ENCODE measurements at places on chromosomes 5 and 9.

GRCh38 chr5:180241600-180241999 lies 32.6 kb upstream of the RASGEF1C start:
- no peak overlapping the region for H3K27ac ChIP-seq
- no peak for DNase-seq
- peaks cover 7% of the 10 kb centered on the region for H3K36me3 ChIP-seq
- H3K27me3 ChIP-seq: no peaks in the 10 kb centered on the region

GRCh38 chr5:53826504-53826903 lies 266.1 kb downstream of the NDUFS4 start:
- H3K36me3 ChIP-seq: no peaks in the 10 kb centered on the region
- H3K27me3 ChIP-seq: no peaks in the 10 kb centered on the region
- no peaks in the 10 kb centered on the region for H3K4me1 ChIP-seq

GRCh38 chr9:132268725-132269352 lies 85.9 kb downstream of the SETX start:
- H3K36me3 ChIP-seq: peaks cover 7% of the 10 kb centered on the region
- H3K27ac ChIP-seq: no peak overlapping the region
- peak; percentile 64 for DNase-seq
- H3K4me3 ChIP-seq: no peak overlapping the region
- no peaks in the 10 kb centered on the region for H3K27me3 ChIP-seq

- peaks cover 2% of the 10 kb centered on the region for H3K36me3 ChIP-seq
- H3K27me3 ChIP-seq: no peaks in the 10 kb centered on the region
- H3K4me3 ChIP-seq: no peak overlapping the region
Observed at GRCh38 chr5:140555747-140556312, 1.4 kb downstream of the SRA1 start.

- no peak overlapping the region for H3K27ac ChIP-seq
- no peaks in the 10 kb centered on the region for H3K27me3 ChIP-seq
- H3K36me3 ChIP-seq: no peaks in the 10 kb centered on the region
- H3K4me1 ChIP-seq: no peaks in the 10 kb centered on the region
- no peak overlapping the region for H3K4me3 ChIP-seq
Observed at GRCh38 chr5:154157483-154158378, 32.8 kb upstream of the GALNT10 start.

DNA sequence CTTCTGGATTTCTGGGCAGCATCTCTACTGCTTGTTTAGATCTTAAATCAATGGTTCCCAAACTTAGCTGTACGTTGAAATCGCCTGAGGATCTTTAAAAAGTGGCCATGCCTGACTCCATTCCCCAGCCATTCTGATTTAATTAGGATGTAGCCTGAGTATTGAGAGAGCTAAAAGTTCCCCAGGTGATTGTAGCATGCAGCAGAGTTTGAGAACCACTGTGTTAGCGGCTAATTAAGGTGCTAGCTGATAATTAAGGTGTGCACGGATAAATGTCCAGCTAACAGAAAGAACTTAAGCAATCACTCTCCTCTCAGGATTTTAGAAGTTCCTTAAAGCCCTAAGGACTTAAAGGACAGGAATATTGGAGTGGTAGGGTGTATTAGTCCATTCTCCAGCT lies 89.1 kb downstream of the NMUR2 start:
- H3K36me3 ChIP-seq: no peaks in the 10 kb centered on the region
- no peak for DNase-seq
- no peak overlapping the region for H3K4me3 ChIP-seq
- H3K27ac ChIP-seq: no peak overlapping the region
- no peaks in the 10 kb centered on the region for H3K4me1 ChIP-seq

GRCh38 chr9:129482521-129483414 lies 138.1 kb downstream of the C9orf50 start:
- H3K27ac ChIP-seq: no peak overlapping the region
- no peak for DNase-seq
- peaks cover 5% of the 10 kb centered on the region for H3K4me1 ChIP-seq
- H3K36me3 ChIP-seq: no peaks in the 10 kb centered on the region

GRCh38 chr9:16728137-16728508 lies 142.3 kb downstream of the BNC2 start:
- no peak overlapping the region for H3K27ac ChIP-seq
- H3K27me3 ChIP-seq: no peaks in the 10 kb centered on the region
- H3K4me1 ChIP-seq: peaks cover 4% of the 10 kb centered on the region
- no peak for DNase-seq
- no peaks in the 10 kb centered on the region for H3K36me3 ChIP-seq
- no peak overlapping the region for H3K4me3 ChIP-seq

- DNase-seq: no peak
- no peak overlapping the region for H3K4me3 ChIP-seq
- no peaks in the 10 kb centered on the region for H3K4me1 ChIP-seq
Observed at GRCh38 chr9:18350036-18350435, 123.9 kb upstream of the ADAMTSL1 start.

- no peaks in the 10 kb centered on the region for H3K36me3 ChIP-seq
- H3K27ac ChIP-seq: no peak overlapping the region
- peaks cover 3% of the 10 kb centered on the region for H3K27me3 ChIP-seq
- H3K4me1 ChIP-seq: peaks cover 10% of the 10 kb centered on the region
- no peak overlapping the region for H3K4me3 ChIP-seq
- no peak for DNase-seq
Observed at GRCh38 chr5:134099288-134099872, 15.1 kb upstream of the TCF7 start.

DNA sequence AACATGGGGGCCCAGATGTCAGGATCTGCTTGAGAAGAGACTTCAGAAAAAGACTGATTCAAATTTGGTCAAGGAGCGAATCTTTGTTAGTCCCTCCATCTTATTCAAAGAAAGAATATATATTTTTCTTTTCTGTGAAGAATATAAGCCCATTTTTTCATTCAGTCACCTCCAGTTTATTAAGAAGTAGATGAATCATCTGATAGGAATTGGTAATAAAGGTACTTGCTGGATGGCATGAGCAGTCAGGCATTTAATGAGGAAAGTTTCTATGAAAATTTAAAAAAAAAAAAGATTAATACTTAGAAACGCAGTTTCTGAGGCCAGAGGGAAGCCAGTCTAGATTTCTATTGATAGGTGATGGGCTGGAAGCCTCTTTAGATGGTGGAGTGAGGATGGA lies 373.1 kb upstream of the SMC2 start:
- H3K4me1 ChIP-seq: no peaks in the 10 kb centered on the region
- DNase-seq: no peak
- H3K36me3 ChIP-seq: no peaks in the 10 kb centered on the region
- H3K4me3 ChIP-seq: no peak overlapping the region

GRCh38 chr5:171968531-171968930 lies 37.9 kb downstream of the FBXW11 start:
- H3K4me3 ChIP-seq: no peak overlapping the region
- peaks cover 1% of the 10 kb centered on the region for H3K4me1 ChIP-seq
- H3K27me3 ChIP-seq: no peaks in the 10 kb centered on the region
- DNase-seq: no peak

DNA sequence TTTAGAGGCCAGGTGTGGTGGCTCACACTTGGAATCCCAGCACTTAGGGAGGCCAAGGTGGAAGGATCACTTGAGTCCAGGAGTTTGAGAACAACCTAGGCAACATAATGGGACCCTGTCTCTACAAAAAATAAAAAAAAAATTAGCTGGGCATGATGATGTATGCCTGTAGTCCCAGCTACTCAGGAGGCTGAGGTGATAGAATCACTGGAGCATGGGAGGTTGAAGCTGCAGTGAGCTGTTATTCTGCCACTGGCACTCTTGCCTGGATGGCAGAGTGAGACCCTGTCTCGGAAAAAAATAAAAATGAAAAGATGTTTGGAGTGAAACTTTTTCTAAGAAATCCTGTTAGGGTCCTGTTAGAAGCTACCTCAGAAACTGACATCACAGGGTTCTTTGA lies 24.2 kb downstream of the OCLN start:
- no peaks in the 10 kb centered on the region for H3K4me1 ChIP-seq
- H3K36me3 ChIP-seq: no peaks in the 10 kb centered on the region
- DNase-seq: no peak
- H3K4me3 ChIP-seq: no peak overlapping the region
- no peak overlapping the region for H3K27ac ChIP-seq

DNA sequence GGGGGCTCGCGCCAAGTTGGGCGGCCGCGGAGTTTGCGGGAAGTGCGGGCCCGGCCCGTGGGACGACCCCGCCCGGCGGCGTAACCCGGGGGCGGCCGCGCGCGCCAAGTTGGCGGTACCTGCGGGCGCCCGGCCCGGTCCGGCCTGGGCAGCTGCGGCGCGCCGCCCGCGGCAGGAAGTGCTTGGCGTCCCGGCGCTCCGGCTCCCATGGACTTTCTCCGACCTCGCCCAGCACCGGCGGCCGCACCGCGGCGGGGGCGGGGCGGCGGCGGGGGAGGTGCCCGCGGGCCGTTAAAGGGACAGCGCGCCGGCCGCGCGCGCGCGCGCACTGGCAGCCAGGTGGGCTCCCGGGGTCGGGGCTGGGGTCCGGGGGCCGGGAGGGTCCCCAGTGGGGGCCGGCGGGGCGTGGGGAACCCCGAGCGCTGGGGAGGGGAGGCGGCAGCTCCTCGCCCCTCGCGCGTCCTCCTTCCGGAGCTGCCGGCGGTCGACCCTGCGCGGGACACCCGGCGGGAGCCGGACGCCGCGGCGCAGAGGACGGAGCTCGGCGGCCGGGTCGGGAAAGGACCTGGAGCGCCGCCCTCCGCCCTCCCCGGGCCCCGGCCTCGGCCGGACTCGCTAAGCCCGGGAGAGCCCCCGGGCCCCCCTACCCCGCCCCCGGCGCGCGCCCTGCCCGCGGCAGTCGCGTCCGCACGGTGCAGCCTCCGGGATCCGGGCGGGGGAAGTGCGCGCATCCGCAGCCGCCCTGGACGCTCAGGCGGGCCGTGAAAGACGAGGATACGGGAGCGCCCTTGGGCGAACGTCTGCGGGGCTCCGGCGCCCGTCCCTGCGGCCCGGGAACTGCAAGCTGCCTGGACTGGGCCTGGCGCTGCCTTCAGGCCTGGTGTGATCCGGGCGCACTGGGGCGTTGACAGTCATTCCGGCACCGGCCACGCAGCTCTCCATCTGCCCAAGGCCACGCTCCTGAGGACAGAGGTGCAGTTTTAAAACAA lies at the start of gene NACC2:
TSS of gene NACC2 (minus strand) at position 220 of the 989 bp plus-strand sequence. CDS start 44,768 bp downstream, outside the sequence.
- no peaks in the 10 kb centered on the region for H3K27me3 ChIP-seq
- H3K4me1 ChIP-seq: peaks cover 9% of the 10 kb centered on the region
- H3K4me3 ChIP-seq: peak within 1 kb of the TSS; percentile 51
- H3K27ac ChIP-seq: no peak within 1 kb of the TSS

All from iPS DF 6.9 (cell line).